ENCODE measurements at places on chromosomes 4 and X.
A peak's percentile ranks its signal among the peaks of the same experiment; 100 is the strongest.

- DNase-seq, result no peak
Observed at GRCh38 chr4:161291222-161291621, 872.6 kb downstream of the FSTL5 start.

- DNase-seq, result no peak
Observed at GRCh38 chrX:18354369-18355223, at the start of gene SCML2. SCML2 (minus strand) TSS chrX:18354688; CDS start chrX:18334071, 20,617 bp downstream.

GRCh38 chrX:397575-397974 lies 10.9 kb upstream of the PPP2R3B start:
- DNase-seq, result peak; percentile 89

DNA sequence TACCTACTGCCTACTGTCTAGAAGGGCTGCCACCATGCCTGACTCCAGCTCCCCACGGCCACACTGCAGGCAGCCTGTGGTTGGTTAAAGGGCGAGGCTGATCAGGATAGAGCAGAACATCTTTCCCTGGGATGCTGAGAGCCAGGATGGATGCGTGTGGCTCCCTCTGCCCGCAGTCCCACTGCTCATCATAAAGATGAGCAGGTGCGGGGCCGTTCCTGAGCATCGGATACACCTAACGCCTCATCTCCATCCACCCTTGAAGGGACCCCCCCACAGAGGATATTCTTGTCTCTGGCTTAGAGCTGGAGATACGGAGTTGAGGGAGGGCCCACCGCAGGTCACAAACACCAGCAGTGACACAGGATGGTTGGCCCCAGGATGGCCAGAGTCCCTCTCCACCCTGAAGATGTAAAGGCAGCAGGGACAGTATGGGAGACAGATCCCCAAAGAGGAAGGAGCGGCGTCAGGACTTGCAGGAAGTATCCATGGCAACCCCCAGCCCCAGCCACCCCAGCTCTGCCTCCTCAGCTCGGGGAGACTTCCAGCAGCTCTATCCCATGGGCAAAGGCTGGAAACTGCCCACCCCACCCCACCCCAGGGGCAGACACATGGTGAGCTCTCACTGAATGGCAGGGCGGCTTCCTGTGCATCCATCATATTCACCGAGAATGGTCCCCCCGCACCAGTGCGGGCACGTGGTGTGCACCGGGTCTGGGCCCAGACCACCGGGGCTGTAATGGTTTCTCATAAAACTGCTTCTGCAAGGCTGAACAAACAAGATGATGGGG lies 19.3 kb downstream of the PPP2R2C start:
- DNase-seq, result no peak

GRCh38 chrX:69987691-69988090 lies 62.0 kb downstream of the AWAT2 start:
- no peak for DNase-seq

DNA sequence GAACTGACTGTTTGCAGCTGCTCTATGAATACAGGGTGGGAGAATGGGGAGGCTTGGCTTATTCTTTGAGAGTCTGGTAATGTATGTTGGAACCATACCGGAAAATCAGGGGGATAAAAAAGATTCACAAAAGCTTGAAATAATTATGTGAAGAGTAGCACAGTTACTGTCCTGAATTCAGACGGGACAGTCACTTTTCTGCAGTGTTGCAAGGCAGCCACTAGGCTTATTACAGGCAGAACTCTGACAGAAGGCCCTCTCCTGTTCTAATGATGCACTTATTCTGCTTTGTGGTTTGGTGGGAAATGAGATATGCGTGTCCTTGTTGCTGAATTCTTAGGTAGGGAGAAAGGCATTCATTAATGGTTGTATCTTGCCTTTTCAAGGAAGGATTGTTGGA lies 37.2 kb downstream of the GUCY1B1 start:
- no peak for DNase-seq

- no peak for DNase-seq
Observed at GRCh38 chrX:5537098-5537497, 691.6 kb downstream of the NLGN4X start.

GRCh38 chr4:54036184-54036583 lies 28.2 kb downstream of the CHIC2 start:
- no peak for DNase-seq

GRCh38 chr4:71974681-71975080 lies 57.1 kb upstream of the NPFFR2 start:
- peak; percentile 13 for DNase-seq

DNA sequence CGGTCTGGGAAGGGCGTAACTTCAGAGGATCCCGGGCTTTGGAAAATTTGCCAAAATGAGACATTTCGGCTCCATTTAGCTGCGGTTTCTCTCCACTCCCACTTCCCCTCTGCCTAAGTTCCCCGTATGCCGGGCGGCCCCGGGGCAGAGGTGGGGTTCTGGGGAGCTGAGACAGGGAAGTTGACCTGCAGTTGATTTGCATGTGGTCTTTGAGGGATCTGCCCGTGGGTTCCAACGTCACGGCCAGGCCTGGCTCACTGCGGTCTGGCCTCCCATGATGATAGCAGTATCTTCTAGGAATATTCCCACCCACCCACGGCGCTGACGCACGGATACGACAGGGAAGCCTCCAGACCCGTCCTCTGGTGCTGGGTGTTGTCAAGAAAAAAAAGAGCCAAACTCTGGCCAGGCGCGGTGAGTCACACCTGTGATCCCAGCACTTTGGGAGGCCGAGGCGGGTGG lies 27.3 kb upstream of the CRLF2 start:
- no peak for DNase-seq

GRCh38 chr4:1467581-1468458 lies 61.6 kb upstream of the NKX1-1 start:
- no peak for DNase-seq

DNA sequence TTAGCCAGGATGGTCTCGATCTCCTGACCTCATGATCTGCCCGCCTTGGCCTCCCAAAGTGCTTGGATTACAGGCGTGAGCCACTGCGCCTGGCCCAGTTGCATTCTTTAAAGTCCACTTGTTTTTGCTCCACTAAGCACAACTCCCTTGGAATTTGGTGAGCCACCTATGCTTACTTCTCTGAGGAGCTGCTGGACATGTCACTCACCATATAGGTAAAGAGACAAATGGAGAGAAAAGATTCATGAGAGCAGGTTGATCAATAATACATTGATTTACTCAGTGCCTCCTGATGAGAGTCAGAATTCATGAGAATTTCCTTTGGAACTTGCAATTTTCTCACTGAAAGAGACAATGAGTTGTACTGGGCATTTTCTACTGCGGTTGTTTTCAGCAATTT lies 48.2 kb downstream of the USP26 start:
- DNase-seq, result no peak

DNA sequence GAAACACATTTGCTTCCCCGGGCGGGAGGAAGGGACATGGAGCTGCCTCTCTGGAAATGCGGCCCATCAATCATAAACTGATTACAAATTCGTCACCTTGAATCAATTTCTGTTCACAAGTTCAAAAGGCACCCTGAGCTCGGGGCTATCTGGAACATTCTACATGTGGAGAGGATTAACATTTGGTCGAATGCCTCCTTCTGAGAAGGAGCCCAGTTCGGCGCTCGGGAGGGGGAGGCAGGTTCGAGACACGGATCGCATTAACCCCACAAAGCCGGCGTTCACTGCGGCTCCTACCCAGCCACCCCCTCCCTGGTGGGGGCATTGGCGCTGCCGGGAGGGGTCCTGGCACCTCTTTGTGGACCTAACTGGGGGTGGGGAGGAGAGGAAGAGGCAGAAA lies 108.0 kb downstream of the CPZ start:
- DNase-seq, result no peak

DNA sequence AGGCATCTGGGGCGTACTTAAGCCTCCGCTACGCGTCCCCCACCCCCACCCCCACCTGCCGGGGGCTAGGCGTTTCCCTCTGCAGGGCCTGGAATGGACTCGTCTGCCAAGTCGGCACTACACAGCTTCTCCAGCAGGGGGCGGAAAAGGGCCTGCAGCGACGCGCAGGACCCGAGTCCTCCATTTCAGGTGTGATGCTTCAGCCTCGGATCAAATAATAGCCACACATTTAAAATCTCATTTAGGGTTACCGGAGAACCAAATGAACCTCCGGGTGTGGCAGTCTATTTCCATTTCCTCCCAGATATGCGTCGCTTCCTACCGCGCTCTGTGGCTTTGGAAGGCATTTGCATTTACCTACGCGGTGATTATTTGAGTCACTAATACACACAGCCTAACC lies 2.9 kb downstream of the PAK3 start:
- DNase-seq, result no peak

DNA sequence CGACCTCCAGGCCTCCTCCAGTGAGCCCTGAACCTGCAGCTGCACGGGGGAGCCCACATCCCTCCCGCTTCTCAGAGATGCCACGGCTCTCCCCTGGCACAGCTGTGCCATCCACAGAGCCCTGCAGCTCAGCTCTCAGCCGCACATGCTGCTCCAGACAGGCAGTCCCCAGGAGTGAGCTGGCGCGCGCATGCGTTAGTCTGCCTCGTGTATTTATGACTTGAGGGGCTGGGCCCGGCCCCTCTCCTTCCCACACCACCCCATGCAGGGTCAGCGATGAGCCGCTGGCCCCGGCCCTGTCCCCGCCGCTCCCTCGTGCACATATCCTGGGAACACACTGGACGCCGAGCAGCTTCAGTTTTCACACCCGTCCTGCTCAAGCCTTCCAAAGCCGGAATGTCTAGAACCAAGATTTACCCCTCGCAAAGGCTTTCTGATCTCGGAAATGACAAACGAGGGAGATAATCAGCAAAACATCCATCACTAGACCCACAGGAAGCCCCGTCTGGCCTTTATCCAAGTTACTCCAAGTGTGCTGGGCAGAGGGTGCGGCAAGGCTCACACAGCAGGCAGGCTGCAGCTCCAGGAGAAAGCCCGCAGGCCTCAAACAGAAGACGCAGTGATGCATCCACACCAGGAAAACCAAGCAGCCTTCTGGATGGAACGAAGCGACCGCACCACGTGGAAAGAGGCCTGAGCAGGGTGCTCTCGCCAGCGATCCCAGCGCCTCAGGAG lies 24.3 kb downstream of the GAK start:
- no peak for DNase-seq

DNA sequence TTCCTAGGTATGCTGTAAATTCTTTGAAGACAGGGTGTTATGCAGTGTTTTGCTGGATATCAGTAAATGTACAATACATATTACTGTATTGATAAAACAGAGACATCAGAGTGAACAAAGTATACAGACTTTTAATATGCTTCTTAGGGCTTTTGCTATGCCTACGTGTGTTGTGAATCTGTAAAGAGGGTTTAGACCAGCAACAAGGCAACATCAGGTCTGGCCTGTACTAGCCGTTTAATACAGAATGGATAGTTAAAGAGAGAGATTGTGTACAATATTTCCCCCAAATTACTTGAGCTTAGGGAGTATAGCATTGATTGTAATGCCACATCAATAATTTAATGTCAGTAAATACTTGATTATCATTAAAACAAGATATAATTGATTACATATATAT lies 75.2 kb downstream of the PAQR3 start:
- no peak for DNase-seq

- no peak for DNase-seq
Observed at GRCh38 chr4:2790583-2791517, 2.0 kb upstream of the SH3BP2 start.

- DNase-seq, result no peak
Observed at GRCh38 chrX:100731441-100732281, at the start of gene SYTL4. SYTL4 (minus strand) TSS chrX:100732121; CDS start chrX:100702037, 30,084 bp downstream.

DNA sequence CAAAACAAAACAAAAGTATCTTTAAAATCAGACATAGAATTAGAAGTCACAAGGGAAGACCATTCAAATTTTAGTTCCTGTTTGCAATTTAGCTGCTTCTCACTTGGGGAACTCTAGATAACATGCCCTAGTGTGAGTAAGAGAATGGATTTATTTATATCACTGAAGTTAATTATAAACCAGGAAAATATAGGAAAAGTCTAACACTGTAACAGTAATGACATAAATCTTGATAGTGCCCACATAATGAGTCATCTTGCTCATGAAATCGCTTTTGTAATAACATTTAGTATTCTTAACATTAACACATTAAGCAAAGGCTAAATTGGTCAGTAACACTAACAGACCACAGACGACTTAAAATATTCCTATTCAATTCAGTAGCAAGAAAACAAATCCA lies 710.7 kb downstream of the STPG2 start:
- peak; percentile 2 for DNase-seq

DNA sequence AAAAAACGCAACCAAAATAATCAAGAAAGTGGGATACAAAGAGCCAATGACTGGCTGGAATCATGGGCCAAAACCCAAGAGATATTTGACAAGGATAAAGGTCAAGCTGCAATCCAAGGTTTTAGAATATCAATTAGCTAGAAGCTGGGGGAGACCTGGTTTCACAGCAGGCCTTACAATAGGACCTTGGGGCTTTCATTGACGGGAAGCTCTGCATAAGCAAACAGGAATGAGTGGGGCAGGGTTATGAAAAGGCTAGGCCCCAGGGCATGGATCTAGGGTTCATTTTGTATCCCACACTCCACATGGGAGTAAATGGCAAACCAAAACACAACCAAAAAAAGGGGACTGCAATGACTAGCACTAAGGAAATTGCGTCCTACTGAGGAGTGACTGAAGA lies 215.3 kb downstream of the HS6ST2 start:
- no peak for DNase-seq

- no peak for DNase-seq
Observed at GRCh38 chr4:109764376-109764775, 34.5 kb upstream of the PLA2G12A start.

DNA sequence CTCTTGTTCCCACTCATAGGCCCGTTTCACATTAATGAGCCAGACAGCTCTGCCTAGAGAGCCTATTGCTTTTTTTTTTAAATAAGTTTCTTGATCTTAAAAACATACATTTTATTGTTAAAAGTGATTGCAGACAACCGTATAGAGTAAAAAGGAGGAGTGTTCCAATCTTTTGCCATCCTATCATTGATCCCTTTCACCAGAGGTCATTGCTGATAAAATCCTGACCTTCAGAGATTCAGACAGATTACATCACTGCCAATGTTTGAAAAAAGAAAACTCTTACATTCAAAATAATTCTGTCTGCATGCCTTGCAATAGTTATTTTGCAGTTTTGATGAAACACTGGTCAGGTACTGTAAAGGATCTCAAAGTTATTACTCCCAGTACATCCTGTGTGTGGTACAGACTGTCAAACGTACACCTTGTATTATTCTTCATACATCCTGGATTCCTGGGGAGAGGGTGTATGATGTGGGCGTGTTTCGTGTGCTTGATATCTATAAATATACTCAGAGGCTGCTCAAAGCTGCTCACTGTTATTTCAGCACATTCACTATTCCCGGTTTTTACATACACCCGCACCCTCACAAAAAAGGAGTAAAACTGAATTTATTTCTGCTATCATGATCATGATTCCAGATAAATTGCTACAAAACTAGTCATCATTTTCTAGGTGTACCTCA lies 15.4 kb upstream of the KLHL2 start:
- DNase-seq, result no peak

DNA sequence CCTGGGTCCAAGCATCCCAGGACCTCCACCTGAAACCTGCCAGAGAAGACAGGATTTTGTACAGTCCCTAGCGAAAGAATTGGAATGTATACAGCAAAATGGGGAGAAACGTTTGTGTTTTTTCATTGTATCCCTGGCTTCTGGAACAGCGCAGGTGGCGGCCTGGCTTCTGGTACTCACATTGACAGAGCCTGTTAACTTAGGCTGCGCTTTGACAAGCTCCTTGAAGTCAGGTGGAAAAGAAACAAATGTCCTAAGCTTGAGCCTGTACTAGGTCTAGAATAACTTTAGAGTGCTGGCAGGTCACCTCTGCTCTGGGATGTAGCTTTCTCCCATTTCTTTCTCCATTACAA lies 343.7 kb upstream of the KLF3 start:
- no peak for DNase-seq

- DNase-seq, result no peak
Observed at GRCh38 chr4:15562623-15563022, 92.5 kb downstream of the FBXL5 start.

GRCh38 chrX:119735467-119735866 lies 22.9 kb upstream of the SOWAHD start:
- DNase-seq, result no peak

Measured in retinal pigment epithelial cell (primary cell).